T follicular helper cell (primary cell): ENCODE measurements at places on chromosomes 11 and 22.

GRCh38 chr22:39925273-39925672 lies 24.4 kb downstream of the GRAP2 start:
- DNase-seq: no peak

DNA sequence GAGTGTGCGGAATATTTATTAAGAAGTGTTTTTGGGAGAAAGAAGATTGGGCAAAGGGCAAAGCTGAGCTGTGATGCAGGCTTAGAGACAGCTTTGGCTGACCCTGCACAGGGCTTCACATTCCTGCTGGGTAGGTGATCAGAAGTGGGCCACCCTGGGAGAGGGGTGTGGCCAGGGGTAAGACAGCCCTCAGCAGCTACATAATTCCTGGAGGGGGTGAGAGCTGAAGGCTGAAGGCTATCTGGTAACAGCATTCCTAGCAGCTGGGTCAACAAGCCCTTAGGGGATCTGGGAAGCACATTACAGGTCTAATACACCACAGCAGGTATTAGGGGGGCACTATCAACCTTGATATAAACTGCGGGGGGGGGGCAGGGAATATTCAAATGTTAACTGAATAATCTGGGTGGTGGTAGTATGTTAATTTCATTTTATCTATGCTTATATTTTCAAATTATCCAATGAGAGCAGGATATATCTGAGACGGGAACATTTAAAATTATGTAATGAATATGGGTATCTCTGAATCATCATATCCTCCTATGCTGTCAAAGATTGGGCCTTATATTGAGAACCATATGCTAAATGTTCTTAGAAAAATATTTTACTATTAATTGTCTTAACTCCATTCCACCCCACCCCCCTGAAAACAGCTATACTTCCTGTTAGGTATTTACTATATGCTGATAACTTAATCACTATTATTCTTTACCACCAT lies 5.9 kb downstream of the OOSP1 start:
- DNase-seq: no peak

DNA sequence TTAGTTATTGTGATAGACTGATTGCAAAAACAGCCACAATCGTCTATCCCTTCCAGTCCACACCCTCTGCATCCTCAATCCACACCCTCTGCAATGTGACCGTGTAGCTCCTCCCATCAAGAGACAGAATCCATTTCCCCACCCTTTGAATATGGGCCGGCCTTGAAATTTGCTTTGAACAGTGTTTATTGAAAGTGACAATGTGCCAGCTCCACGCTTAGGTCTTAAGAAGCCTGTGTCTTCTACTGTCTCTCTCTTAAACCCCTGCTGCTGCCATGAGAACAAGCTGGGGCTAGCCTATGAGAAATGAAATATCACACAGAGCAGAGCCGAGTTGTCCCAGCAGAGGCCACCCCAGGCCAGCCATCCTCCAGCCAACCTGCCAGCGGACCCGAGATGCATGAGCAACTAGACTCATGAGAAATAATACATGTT lies 22.3 kb upstream of the MICAL2 start:
- DNase-seq: no peak

DNA sequence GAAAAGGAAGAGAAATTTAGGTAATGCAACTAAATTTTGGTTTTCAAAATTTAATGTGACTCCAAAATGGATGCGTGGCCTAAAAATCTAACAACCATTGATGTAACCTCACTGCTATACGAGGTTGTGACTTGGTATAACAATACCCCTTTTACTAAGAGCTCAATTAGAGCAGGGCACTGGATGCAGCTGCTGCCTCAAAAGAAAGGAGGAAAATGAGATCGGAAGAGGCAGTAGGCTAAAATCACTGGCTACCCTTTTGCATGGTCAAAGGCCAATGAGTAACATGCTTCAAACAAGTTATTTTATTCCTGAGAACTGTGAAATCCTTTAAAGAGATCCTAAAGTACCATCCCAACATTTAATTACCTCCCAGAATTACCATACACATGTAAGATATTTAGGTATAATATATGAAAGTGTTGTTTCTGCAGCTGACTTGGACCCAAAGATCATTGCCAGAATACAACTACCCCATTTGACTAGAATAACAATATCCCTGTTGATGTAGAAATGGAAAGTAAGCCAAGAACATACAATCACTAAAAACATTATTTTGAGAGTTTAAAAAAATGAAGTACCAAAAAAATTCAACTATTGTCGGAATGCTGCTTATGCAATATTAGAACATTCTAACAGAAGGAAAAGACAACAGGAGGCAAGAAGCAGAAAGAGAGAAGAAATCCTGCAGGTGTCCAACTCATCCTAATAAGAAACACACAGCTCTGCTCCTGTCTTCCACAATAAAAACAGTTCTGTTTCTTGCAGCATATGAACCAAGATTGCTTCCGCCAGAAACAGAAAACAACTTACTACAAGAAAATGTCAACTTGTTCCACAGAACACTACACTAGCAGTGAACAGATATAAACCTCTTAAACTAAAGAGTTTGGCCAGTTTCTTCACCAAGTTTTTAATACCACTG lies 15.0 kb downstream of the SIK3 start:
- DNase-seq: no peak

- DNase-seq: no peak
Measured at GRCh38 chr11:97854357-97854756, 1166.4 kb upstream of the CNTN5 start.

DNA sequence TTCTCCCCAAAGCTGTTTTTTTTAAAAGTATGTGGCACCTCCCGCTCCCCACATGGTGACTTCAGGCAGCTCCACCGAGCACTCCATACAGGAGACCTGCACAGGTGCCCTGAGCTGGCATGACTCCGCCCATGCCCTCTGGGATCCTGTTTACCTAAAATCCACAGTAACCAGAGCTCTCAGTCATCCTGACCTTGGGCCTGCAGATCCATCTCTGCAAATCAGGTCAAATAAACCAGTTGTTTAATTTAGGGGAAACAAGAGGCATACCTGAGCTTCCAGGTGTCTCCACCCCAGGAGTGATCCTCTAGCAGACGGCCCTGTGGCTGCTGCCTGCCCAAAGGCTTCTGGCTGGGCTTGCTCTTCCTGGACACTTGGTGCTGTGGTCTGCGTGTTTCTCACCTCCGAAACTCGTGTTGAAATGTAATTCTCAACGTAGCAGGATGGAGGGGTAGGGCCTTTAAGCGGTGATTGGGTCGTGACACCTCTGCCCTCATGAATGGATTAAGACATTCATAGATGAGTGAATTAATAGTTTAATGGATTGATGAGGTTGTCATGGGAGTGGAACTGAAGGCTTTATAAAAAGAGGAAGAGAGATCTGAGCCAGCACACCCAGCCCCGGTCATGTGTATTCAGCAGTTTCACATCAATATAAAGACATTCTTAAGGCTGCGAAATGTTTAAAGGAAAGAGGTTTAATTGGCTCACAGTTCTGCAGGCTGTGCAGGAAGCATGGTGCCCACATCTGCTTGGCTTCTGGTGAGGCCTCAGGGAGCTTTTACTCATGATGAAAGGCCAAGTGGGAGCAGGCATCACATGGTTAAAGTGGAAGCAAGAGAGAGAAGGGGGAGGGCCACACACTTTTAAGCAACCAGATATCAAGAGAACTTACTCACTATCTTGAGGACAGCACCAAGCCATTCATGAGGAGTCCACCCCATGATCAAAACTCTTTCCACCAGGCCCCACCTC lies 34.1 kb downstream of the LINC01488 start:
- DNase-seq: no peak

GRCh38 chr11:35177370-35177769 lies 38.4 kb downstream of the CD44 start:
- no peak for DNase-seq

- peak; percentile 9 for DNase-seq
Measured at GRCh38 chr11:8168485-8169257, at the start of gene RIC3. RIC3 (minus strand) TSS chr11:8169025; CDS start chr11:8168989, 36 bp downstream.

DNA sequence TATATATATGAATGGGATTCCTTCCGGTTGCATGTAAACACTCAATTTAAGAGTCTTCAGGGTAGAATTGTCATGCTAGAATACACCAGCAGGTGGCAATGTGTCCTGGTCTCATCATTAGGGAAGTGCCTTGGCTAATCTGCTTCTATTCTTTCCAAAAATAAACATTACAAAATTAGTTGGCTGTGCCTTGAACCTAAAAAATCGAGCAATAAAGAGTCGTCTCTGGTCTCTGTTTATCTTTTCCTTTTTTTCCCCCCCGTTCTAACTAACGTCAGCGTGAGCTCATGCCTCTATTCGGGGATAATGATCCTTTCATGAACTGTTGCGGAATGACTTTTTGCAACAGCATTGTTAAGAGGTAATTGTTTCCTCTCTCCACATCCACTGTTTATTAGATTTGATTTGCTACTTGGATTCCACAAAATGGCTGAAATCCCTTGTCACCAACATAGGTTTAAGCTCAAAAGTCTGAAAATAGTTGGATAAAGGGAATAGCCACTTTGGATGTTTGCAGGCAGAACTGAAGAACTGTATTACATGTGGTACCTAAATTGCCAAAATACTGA lies 1.2 kb upstream of the ARHGEF12 start:
- DNase-seq: peak; percentile 33

GRCh38 chr11:123452794-123453193 lies 22.7 kb downstream of the GRAMD1B start:
- DNase-seq: no peak

- no peak for DNase-seq
Measured at GRCh38 chr11:67633758-67634365, 4.1 kb upstream of the NUDT8 start.

- no peak for DNase-seq
Measured at GRCh38 chr22:42664976-42665831, 16.0 kb upstream of the CYB5R3 start.

DNA sequence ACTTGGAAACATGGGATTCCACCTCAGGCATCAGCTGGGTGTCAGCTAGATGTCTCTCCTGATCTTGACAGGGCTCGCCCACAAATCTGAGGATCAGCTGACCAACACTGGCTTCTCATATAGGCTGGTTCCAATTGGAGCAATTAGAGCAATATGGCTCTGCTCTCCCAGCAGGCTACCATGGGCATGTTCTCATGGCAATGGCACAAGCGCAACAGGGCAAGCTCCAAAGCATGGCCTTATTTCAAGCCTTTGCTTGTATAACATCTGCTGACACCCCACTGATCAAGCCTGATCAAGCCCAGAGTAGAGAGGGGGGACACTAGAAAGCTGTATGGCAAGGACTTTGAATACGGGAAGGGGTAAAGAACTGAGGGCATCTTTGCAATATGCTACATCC lies 40.7 kb upstream of the SPATA19 start:
- no peak for DNase-seq

DNA sequence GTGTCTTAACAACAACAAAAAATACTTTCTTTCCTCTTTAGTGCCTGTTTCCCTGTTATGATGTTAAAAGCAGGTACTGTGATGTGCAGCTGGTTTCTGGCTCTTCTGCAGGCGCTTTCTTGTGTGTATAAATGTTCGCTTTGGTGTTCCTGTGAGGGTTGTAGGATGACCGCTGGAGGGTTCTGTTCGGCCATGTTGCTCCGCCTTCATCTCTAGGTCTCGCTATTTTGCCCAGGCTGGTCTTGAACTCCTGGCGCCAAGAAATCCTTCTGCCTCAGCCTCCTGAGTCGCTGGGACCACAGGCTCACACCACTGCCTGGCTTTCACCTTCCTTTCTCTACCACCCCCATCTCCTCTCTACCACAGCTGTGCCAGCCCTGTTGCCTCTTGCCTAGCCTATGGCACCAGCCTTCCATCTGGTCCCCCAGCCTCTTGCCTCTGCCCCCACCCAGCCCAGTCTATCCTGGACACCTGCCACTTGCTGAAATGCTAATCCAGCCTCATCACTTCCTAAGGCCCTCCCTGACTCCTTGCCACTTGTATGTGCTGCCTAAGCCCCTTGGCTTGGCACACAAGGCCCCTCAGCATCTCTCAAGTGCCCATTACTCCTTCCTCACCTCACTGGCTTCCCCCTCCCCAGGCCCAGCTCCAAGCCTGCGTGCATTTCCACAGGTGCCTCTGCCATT lies 5.5 kb downstream of the LRRC74B start:
- no peak for DNase-seq

- DNase-seq: no peak
Measured at GRCh38 chr11:61065955-61066638, 36.2 kb upstream of the CD5 start.

GRCh38 chr22:22558972-22559603 lies at the start of gene PRAME:
PRAME (minus strand) TSS chr22:22559265; CDS start chr22:22556832, 2,433 bp downstream.
- peak; percentile 48 for DNase-seq

GRCh38 chr11:2507212-2507901 lies 62.5 kb downstream of the KCNQ1 start:
- no peak for DNase-seq

GRCh38 chr22:26453812-26454500 lies 24.9 kb downstream of the ASPHD2 start:
- DNase-seq: no peak

DNA sequence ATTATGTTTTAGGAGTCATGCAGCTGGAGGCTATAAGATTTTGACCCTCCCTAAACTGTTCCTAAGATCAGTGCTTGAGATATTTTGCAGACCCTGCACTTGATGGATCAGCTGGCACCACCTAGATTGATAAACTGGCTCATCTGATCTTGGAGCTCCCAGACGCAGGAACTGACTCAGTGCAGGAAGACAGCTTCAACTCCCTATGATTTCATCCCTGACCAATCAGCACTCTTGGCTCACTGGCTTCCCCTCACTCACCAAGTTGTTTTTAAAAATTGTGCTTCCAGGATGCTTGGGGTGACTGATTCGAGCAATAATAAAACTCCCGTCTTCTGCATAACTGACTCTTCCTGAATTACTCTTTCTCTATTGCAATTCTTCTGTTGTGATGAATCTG lies 637.5 kb upstream of the FAT3 start:
- DNase-seq: no peak

- no peak for DNase-seq
Measured at GRCh38 chr11:65710421-65710820, 1.6 kb upstream of the KAT5 start.

DNA sequence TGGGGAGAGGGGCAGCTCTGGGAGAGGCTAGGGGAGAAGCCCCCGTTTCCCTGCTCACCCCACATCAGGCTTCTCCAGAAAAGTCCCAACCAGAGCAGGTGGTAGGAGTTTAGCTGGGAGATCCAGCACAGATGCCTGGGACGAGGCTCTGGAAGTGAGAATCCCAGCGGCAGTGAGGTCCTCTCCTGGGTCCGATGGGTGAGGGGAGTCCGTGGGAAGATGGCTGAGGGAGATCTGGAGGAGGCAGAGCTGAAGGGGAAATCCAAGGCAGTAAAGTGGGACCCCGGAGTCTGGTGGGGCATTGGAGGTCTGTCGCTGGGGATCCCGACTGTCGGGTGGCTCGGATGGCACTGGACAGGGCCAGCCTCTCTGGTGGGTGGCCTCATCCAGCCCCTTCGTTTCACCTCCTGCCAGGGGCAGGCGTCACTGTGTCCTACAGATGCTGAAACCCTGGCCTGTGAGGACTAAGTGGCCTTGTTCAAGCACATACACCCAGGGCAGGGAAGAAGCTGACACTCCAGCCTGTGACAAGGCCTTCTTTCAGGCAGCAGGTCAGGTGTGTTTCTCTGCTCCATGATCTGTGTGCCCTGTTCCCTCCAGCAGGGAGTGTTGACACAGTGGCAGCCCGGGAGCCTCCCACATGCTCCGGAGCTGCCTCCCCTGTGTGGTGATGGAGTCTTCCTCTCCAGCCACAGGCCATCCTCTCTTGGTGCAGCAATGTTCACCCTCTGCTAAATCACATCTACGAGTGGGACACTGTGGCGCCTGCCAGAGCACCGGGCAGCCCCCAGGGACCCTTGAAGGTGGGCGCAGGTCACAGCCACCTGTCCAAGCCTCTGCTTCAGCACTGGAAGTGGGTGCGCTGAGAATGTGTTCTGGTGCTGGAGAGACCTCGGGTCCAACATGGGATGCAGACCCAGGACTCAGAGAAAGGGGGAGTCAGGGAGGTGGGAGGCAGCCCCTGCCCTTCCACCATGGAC lies 850.8 kb downstream of the BRD1 start:
- no peak for DNase-seq
